Tibial artery (tissue), 4 donors: ENCODE measurements at places on chromosomes 6 and 20.

DNA sequence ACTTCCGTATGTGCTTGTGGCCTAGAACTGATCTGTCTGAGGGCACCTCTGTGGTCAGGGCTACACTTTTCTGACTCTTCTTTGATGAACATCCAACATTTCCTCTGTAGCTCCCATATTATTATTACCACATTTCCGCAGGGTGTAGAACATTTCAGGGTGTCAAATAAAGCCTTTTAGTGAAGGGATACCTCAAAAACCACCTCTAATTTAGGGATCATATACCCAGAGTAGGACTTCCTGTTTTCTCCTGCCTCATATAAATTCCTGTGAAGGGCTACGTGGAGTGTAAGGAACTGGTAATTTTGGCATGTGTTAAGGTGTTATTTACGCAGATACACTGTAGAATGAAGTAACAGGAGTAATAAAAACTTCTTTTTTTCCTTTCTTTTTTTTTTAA, 5.5 kb upstream of the MUC22 start:
- no peak for DNase-seq

GRCh38 chr6:80182308-80182707, 75.8 kb downstream of the BCKDHB start:
- DNase-seq = no peak

GRCh38 chr20:48090314-48090713, 305.0 kb upstream of the SULF2 start:
- DNase-seq = no peak

DNA sequence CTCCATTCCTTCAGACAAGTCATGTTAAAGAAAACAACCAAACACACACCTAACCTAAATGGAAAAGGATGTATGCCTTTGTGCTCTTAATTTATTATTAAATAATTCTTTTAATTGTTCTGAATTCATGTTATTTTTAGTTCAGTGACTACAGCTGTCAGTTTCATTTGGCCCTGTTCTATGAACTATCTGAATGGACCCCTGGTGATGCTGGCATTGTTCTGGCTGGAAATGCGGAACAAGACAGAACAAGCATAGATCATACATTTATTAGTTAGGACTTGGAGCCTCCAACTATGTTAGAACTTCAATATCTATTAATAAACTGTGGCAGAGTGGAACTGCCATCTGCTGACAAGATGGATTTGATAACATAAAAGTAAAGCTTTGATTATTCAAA, 5.7 kb downstream of the MAP3K7 start:
- DNase-seq = no peak

DNA sequence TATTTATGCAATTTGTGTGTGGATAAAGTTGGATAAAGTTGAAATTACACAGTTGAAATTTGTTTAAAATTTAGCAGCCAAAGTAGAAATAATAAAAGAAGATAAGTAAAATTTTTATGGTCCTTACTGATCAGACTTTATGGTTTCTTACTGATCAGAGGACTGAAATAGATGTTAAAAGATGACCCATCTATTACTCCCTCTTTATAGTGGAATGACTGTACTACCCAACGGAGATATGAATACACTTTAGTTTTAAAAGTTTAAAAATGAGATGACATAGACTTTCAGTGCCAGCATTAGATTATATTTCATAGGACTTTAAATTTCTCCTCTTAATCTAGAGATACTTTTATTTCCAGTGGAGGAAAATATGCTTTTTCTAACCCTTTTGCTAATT, 98.9 kb upstream of the ADGRF4 start:
- DNase-seq = no peak

GRCh38 chr6:40397287-40398033, 189.7 kb downstream of the LRFN2 start:
- DNase-seq = no peak

- no peak for DNase-seq
Measured at GRCh38 chr6:156407334-156407733, 369.8 kb upstream of the ARID1B start.

DNA sequence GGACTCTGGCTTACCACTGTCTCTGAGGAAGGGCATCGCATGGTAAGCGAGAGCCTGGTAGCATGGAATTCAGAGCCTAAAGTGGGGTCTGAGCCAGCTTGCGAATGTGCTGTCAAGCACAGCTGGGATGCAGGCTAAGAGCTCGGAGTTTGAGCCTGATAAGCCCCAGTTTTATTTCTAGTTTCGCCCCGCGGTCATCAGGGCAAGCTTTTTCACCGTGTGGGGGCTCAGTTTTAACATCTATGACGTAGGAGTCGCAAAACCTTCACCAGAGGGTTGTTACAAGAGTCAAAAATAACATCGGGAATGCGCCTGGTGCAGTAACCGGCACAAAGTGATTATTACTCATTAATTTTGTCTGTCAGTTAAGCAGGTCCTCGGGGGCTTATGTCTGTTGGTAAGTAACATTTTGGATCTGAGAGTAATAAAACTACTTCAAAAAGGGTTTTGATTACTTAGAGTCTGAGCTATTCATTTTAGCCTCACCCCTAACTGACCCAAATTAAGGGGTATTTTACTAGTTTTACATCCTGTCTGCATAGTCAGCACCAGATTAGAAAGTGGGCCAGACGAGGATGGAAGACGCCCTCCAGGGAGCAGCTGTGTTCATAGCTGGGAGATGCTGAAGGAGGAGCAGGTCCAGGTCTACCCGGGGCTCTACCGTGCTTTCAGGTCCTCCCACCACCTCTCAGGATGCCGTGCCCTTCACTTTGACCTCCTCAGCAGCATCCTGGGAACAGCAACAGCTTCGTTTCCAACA, 29.7 kb downstream of the SLC22A23 start:
- no peak for DNase-seq

DNA sequence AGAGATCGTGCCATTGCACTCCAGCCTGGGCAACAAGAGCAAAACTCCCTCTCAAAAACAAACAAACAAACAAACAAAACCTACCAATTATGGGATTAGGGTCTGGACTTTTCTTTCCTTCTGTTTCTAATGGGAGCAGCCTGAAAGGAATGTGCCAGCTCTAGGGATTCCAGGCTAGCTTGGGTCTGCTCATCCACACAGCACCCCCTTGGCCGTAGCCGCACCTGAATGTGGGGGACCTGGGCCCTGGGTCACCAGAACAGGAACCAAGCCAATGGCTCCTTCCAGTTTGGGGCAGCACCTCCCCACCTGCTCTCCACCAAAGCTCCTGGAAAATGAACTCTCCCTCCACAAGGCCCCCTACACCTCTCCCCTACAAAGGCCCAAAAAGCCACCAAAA, 6.7 kb downstream of the CTSZ start:
- no peak for DNase-seq

DNA sequence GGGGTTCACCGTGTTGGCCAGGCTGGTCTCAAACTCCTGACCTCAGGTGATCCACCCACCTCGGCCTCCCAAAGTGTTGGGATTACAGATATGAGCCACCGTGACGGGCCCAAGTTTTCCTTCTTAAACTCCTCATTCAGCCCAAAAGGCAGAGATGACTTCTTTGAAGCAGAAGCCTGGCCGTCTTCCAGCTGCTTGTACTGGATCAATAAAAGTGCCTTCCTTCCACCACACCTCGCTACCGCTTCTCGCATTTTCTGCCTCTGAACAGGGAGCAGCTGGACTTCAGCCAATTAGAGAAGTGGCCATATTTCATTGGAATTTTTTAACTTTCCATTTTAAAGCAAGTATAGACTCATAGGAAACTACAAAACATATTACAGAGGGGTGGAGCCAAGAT, 241.1 kb downstream of the PREX1 start:
- no peak for DNase-seq

- DNase-seq = peak; percentile 85
Measured at GRCh38 chr6:3876101-3876500, 26.9 kb downstream of the FAM50B start.

- no peak for DNase-seq
Measured at GRCh38 chr6:133549371-133549801, 308.2 kb downstream of the EYA4 start.

- DNase-seq = no peak
Measured at GRCh38 chr6:24694198-24694597, 24.8 kb downstream of the C6orf62 start.

DNA sequence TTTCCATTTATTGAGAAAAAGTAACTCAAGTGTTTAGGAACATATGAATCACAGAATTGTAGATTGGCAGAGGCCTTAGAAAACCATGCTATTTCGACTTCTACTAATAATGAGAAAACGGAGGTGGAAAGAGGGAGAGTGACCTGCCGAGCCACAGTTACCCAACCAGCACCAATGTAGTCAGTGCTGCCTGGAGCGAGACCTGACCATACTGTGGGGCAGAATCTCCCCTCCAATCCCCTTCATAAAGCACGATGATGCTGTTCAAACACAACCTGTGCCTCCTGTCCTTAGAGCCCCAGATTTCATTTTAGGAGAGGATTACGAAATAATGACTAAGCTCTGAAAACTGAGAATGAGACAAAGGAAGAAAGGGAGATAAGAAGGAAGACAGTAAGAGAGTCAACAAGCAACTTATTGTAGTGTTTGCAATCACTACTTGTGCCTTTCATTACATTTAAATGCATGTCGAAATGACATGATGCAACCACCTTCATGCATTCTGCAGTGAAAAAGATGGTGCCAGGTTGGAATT, 70.6 kb downstream of the ATXN1 start:
- DNase-seq = no peak

- DNase-seq = peak; percentile 38
Measured at GRCh38 chr20:23937303-23938117, 51.1 kb downstream of the GGTLC1 start.

GRCh38 chr6:166650824-166651807, 24.1 kb upstream of the RPS6KA2 start:
- no peak for DNase-seq

DNA sequence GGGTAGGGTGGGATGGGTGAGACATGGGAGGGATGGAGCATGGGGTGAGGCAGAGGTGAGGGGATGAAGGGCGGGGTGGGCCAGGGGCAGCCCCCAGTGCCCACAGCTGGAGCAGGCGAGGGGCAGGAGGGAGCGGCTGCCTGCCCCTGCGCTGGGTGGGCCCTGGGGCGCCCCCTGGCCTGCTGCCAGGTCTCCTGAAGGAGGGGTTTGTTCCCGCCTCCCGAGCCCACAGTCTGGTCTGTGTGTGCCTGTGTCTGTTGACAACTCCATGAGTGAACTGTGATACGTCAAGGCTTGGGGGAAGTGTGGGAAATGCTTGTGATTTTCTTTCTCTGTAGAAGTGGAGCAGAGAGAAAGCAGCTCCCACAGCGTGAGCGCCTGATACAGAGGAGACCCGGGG, 10.9 kb upstream of the MRGBP start:
- no peak for DNase-seq

DNA sequence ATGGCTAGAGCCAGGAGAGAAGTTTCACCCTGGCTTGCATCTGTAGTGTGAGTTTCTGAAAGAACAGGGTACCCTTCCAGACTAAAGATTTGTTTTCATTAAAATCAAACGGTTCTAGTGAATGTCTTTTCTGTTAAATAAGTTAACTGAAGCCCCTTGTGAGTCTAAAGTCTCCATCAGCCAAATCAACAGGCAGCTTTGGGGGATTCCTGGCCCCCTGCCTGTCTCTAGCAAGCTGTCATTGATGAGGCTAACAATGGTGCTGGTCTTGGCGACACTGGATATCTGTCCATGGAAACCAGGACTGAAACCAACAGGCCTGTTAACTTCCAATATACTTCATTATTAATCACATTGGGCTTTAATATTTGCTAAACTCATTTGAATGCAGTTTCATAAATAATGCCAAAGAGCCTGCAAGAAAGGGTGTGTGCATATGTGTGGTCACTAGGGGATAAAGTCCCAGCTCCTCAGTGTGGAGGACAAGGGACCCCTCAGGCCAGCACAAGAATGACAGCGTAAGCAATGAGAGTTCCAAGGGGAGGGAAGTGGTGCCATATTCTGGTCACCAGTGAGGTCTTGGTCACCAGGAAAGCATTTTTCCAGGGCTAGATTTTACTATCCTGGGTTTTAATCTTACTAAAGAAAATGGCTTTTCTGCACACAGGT, 9.1 kb upstream of the RNF182 start:
- DNase-seq = no peak
